ENCODE measurements at places on chromosomes 12 and 14.
A peak's percentile ranks its signal among the peaks of the same experiment; 100 is the strongest.

GRCh38 chr12:88935856-88936255 lies 355.6 kb upstream of the KITLG start:
- no peak for DNase-seq

DNA sequence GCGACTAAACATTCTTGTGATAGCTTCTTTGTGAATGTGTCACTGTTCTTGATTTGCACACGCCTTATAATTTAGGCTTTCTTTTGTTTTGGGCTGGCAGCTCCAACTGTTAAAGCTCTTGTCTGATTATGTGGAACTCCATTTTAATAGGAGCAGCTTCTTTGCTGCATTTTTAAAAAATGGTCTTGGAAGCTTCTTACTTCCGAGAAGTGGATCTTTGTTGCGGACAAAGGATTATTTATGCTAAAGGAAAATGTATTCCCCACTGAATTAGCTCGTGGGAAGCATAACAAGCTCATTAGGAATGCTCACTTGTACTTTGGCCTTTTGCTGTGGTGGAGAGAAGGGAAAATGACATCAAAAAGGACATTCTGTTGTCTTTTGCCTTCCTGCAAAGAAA lies 20.0 kb downstream of the GAS2L3 start:
- no peak for DNase-seq

- DNase-seq = no peak
Observed at GRCh38 chr12:58285551-58285950, 344.2 kb downstream of the ATP23 start.

- peak; percentile 46 for DNase-seq
Observed at GRCh38 chr12:6207259-6207925, 7.2 kb downstream of the CD9 start.

- DNase-seq = no peak
Observed at GRCh38 chr12:120249875-120250795, 15.4 kb downstream of the PXN start.

DNA sequence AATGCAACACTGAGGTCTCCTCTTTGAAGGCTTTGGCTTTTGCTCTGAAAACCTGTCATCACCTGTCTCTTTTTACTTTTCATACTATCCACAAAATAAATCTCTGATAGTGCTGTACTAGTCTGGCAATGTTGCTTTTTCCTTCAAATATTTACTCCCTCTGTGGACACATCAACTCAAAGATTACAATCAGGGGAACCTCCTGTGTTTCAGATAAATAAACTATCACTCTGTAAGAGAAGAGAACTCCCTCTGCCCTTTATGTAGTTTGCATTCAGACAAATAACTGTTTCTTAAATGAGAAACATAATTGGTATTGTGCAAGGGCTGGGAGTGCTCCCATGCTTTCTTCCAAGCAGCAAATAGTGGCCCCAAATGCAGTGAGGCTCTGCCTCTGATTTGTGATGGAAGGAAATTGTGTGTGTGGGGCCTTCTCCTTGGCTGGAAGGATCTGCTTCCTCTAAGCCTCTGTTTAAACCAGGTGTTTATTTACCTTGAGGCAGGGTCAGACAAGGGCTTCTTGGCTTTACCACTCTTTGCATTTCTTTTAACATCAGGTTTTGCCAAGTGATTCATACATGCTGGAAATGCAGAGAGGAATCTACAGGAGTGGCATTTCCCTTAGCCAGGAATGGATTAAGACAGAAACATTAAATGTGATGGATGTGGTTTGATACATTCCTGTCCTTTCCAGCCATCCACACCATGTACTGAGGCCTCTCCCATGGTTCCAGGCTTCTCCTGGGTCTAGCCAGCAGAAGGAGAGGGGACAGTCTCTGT lies 69.0 kb downstream of the AKAP6 start:
- peak; percentile 70 for DNase-seq

GRCh38 chr12:125552295-125552694 lies 487.1 kb downstream of the AACS start:
- no peak for DNase-seq

GRCh38 chr12:79203058-79203647 lies 338.6 kb downstream of the SYT1 start:
- DNase-seq = no peak

DNA sequence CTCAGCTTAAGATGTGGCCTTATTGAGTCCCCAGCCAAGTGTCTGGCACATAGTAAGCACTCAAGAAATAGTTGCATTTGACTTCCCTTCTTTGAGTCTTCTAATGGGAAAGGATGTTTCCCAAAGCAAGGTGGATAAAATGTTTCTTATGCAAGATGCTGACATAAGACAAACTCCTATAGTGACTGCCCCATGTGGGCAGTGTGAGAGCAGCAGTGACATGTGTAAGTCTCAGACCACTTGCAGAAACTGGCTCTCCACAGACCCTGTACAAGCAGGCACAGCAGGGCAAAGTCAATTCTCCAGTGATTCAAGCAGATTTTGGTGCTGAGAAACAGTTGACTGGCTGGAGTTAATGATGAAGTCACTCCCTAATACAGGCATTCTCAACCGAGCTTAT lies 255.3 kb downstream of the ANO2 start:
- no peak for DNase-seq

- DNase-seq = no peak
Observed at GRCh38 chr12:65025136-65025535, 96.0 kb downstream of the WIF1 start.

DNA sequence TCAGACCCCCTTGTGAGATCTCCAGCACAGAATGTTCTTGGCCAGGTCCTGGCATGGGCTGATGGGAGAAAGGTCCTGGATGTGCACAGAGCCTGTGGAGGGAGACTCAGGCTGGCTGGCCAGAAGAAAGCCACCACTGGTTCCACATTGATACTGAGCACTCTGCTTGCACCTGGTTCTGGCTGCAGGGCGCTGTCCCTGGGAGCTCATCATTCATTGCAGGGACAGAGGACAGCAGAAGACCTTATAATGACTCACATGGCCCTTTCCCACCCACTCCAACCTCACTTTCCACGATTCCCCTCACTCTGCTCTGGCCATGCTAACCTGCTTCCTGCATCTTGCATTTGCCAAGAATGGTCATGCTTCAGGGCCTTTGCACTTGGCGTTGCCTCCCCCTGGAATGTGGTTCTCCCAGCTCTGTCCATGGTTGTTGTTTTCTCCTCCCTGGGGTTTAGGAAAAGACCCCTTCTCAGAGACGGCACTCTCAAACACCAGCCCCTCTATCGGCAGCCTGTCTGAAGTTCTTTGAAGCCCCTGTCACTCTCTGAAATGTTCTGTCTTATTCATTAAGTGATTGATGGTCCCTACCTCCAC lies 10.3 kb downstream of the KRT7 start:
- peak; percentile 97 for DNase-seq

- no peak for DNase-seq
Observed at GRCh38 chr14:61438860-61439765, 117.7 kb downstream of the PRKCH start.

- DNase-seq = no peak
Observed at GRCh38 chr12:30978639-30979038, 52.1 kb downstream of the TSPAN11 start.

DNA sequence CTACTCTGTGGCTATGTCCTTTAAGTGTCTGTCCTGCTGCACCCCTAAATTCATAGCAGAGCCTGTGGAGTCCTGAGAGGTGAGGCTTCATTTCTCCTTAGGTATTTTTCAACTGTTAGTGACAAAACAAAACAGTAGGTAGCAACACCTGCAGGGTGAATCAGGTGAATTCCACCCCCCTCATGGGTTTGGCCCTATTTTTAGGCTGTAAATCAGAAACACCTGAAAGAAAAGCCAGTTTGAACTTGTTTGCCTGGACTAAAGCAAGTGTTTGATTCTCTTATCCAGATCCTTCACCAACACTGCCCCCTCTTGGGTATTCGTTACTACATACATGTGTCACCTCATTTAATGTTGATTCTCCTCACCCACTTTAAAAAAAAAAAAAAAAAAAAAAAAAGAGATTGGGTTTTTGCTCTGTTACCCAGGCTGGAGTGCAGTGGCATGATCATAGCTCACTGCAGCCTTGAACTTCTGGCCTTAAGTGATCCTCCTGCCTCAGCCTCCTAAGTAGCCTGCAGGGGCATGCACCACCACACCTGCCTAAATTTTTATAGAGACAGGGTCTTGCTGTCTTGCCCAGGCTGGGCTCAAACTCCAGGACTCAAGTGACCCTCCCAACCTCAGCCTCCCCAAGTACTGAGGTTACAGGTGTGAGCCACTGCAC lies 10.3 kb downstream of the TBPL2 start:
- peak; percentile 48 for DNase-seq

Measured in Caki2 (cell line).